T-cell (primary cell): ENCODE measurements at places on chromosomes 13 and 19.

GRCh38 chr13:20553311-20553710 lies 13.6 kb upstream of the IFT88 start:
- DNase-seq = no peak

DNA sequence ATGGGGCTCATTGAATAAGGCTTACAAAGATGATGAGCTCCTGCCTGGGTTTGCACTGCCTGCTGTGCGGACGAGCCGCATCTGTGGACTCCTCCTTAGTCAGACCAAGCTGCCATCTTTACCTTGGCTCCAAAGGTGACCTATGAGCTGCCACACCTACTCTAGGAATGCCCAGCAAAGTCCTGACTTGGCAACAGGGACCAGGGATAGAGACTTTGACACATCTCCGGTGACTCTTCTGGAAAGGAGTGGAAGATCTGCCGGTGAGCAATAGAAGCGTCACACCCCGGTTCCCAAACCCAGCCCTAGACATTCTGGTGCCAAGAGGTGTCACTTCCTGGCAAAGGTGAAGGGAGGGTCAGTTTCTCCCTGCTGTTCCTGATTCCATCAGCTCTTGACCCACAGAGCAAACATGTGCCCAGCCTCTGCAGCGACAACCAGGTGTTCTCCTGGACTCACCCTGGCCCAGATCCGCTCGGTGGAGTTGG lies 50.2 kb upstream of the GTF3A start:
- DNase-seq = no peak

- DNase-seq = peak; percentile 54
Measured at GRCh38 chr19:55454787-55455243, 6.6 kb downstream of the ISOC2 start.

DNA sequence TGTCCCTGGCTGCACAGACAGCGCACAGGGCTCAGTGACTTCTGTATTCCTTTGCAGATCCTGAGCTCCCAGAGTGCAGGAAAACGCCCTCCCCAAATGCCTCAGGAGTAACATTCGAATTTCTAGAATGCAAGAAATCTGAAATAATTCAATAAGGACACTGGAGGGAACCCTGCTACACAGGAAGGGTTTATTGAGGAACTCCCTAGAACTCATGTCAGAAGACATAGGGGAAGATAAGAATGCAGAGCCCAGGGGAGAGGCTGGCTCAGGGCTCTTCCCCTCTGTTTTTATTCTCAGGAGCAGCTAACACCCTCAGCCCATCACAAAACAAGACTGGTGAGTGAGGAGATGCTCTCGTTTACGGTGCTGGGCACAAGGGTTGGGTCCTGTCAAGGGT lies 6.8 kb downstream of the LILRA1 start:
- DNase-seq = no peak

DNA sequence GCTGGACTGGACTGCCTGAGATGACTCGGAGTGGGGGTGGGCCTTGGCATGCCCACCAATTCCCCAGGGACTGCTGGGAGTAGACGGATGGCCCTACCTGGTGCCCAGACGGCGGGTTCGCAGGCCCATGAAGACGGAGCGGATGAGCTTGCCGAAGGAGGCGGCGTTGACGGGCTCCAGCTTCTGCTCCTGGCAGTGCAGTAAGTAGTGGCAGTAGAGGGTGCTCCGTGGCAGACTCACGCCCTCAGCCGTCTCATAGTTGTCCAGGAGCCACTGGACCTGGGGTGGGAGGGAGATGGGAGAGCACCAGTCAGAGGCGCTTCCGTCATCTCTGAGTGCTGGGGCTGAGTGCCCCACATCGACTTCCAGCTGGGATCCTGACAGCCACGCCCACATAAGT lies 17.6 kb downstream of the DCAF15 start:
- DNase-seq = no peak

DNA sequence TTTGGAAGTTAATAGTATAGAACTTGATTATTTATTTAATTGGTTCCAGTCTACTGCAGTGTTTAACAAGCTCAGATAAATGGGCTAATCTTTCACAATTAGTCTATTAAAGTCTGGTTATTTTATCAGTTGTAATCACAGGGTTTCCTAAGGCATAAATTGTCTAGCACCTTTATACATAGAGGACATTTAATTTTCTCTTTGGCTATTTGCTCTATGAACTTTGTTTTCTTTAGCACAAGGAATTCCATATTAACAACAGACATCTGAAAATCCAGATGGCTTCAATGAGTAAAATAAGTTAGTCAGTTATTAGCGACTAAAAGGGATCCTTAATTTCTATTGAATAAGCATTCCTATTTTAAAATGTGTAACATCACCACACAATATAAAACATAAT lies 1350.8 kb upstream of the SLC10A2 start:
- DNase-seq = no peak

GRCh38 chr13:61136093-61136492 lies 279.6 kb downstream of the PCDH20 start:
- DNase-seq = no peak

DNA sequence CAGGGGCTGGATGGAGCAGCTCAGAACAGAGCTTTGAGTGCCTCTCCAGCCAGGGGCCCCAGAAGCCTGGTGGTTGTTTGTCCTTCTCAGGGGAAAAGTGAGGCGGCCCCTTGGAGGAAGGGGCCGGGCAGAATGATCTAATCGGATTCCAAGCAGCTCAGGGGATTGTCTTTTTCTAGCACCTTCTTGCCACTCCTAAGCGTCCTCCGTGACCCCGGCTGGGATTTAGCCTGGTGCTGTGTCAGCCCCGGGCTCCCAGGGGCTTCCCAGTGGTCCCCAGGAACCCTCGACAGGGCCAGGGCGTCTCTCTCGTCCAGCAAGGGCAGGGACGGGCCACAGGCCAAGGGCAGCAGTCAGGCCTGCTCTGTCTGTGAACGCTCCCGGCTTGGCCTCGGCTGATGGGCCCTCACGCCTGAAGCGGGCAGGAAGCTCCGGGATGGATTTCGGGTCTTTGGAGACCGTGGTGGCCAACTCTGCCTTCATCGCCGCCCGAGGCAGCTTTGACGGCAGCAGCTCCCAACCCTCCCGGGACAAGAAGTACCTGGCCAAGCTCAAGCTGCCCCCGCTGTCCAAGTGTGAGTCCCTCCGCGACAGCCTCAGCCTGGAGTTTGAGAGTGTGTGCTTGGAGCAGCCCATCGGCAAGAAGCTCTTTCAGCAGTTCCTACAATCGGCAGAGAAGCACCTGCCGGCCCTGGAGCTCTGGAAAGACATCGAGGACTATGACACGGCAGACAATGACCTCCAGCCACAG lies at the start of gene GRK1:
TSS of gene GRK1 (plus strand) at position 269 of the 751 bp plus-strand sequence. CDS start at position 437, 168 bp downstream.
- DNase-seq = no peak

DNA sequence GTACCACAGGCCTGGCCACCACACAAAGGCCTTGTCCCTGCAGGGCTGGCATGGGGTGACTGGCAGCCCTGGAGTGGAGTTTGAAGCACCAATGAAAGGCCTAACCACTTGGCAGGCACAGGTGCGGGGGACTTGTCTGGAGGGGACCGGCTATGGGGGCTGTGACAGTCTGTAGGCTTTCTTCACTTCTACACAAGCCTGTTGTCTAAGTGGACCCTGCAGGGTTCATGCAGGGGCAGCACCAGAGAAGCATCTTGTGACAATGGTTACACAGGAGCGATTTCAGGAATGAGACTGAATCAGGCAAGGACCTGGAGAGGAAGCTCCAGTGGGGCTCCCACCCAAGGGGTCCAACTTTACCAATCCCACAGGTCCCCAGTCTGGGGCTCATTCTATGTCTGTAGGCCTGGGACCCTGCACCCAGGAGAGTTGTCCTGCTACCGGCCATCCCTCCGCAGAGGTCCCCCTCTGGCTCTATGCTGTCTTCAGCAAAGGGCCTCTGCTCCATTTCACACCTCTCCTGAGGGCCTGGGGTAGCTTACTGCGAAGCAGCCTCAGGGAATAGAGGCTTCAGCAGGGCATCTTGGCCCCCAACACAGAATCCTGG lies 2.3 kb upstream of the ZNF837 start:
- DNase-seq = no peak

DNA sequence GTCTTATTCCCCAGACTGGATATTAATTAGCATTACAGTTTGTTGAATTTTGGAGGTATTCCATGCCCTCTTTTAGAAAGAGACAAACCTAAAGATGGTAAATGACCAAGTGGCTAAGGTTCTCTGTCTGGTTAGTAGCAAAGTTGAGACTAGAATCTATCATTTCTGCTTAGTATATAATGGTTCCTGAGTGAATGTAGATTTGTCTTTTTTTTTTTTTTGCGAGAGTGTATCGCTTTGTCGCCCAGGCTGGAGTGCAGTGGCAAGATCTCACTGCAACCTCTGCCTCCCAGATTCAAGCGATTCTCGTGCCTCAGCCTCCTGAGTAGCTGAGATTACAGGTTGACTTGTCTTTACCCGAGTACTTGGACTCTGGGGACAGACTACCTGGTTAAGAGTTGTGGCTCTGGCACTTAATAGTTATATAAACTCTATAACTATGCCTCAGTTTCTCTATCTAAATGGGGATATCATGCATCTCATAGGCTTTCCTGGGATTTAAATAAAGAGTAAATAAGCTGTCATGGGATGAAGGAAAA lies 2.7 kb downstream of the NAA16 start:
- DNase-seq = no peak
